ENCODE measurements at places on chromosomes 16 and 17.

DNA sequence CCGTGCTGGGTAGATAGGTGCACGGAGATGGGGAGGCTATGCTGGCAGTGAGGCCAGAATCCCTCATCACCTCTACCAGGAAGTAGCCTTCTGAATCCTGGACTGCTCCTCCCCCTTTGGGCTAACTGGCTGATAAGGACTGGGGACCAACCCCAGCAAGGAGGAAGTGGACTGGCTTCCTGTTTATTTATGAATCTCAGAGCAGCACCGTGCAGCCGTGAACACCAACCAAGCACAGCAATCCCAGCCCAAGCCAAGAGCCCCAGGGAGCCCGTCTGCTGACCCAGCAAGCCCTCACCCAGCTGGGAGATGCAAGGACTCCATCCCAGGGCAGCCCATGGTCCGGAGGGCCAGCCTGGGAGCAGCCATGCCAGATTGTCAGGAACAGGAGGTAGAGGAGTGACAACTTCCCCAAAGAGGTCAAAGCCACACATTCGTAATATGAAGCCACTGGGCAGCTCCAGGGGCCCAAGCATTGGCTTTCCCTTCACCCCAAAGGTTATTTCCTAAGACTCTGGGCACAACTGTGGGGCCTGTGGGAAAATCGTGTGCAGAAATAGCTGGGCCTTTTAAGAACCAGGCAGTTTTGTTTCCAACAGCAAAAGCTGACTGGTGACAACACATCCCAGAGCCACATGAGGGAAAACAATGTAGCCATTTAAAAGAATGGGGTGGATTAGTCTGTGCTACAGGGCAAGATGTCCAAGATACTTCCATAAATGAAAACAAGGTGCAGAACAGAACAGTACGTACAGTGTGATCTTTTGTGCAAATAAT lies 23.9 kb downstream of the PHB1 start:
- peak; percentile 73 for DNase-seq

GRCh38 chr17:32267690-32268205 lies 2.1 kb downstream of the RHBDL3 start:
- no peak for DNase-seq

DNA sequence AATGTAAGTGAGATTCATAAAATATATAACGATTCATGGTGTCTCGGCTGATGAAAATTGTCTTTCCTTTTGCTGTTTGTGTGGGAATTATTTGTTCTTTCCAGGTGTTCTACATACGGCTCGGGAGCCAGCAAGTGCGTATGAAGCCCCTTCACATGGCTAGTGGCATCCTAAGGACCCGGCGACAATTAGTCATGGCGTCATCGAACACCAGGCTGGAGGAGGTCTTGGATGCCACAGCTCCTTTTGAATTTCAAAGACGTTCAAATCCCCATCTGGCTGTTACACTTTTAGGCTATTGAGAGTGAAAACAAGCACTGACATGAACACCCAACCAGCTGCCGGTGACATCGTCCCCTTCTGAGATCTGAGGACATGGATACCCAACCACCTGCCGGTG lies 397.7 kb upstream of the TNRC6C start:
- no peak for DNase-seq

GRCh38 chr17:158379-158778 lies 21.0 kb downstream of the SCGB1C2 start:
- no peak for DNase-seq

DNA sequence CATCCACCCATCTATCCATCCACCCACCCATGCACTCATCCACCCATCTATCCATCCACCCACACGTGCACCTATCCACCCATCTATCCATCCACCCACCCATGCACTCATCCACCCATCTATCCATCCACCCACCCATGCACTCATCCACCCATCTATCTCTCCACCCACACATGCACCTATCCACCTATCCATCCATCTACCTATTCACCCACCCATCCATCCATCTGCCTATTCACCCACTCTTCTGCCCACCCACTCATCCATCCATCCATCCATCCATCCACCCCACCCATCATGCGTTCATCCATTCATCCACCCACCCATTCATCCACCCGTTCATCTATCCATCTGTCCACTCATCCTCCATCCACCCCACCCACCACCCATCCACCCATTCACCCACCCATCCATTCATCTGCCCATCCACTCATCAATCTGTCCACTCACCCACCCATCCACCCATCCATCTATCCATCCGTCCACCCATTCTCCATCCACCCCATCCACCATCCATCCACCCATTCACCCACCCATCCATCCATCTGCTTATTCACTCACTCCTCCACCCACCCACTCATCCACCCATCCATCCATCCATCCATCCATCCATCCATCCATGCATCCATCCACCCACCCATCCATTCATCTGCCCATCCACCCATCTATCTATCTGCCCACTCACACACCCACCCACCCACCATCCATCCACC lies 35.1 kb upstream of the CBFA2T3 start:
- DNase-seq = no peak
